Endothelial cell of umbilical vein (primary cell): ENCODE measurements at places on chromosomes 2 and 18.

- no peak for DNase-seq
Measured at GRCh38 chr18:63088262-63088661, 231.3 kb downstream of the BCL2 start.

- DNase-seq, result no peak
Measured at GRCh38 chr2:118549503-118549902, 297.9 kb downstream of the EN1 start.

DNA sequence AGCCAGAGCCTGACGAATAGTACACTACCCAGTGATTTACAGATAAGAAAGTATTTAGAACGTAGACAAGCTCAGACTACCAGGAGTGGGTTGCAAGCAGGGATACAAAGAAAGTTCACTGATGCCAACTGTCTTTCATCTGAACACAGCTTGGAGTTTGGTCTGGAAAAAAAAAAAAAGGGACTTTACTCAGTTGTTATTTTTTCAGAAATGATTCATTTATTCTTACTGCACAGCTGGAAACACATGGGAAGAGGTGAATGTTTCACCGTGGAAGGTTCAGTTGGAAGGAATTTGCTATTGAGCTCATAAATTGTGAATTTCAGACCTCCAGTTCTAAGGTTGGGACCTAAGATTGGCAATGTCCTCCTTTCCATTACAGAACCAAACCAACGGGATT, 259.7 kb downstream of the ETAA1 start:
- DNase-seq, result no peak

DNA sequence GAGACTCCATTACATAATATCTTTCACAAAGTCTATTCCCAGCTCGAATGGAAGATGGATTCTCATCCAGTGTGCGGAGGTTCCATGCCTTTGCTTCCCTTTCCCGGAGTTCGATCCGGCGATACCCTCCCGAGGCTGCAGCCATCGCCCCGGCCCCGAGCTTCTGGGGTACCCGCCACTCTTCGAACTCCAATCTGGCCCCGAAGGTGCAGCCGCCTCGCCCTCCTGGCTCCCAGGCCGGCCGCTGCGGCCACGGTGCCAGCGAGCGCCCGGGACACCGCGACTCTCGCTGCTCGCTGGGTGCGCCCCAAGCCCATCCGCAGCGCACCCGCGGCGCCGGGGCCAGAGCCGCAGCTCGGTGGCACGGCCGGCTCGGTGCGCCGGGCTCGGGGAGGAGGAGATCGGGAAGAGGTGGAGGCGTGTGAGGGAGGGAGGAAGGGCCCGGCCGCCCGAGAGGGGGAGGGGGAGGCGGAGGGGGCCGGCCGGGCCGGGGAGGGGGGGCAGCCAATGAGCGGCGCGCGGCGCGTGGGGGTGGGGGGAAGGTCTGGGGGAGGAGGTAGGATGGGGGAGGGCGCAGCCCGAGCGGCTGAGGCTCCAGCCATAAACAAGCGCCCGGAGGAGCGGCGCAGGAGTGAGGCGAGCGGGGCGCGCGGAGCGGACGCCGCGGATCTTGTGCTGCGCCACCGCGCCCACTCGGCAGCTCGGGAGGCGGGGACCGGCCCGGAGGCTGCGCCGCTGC, at the start of gene CRIM1:
Gene CRIM1, plus strand, starts transcription at position 628 of the 739 bp plus-strand sequence. CDS start 515 bp downstream, outside the sequence.
- DNase-seq, result peak; percentile 88

GRCh38 chr2:231674587-231675338, 33.6 kb upstream of the PTMA start:
- DNase-seq, result peak; percentile 52

DNA sequence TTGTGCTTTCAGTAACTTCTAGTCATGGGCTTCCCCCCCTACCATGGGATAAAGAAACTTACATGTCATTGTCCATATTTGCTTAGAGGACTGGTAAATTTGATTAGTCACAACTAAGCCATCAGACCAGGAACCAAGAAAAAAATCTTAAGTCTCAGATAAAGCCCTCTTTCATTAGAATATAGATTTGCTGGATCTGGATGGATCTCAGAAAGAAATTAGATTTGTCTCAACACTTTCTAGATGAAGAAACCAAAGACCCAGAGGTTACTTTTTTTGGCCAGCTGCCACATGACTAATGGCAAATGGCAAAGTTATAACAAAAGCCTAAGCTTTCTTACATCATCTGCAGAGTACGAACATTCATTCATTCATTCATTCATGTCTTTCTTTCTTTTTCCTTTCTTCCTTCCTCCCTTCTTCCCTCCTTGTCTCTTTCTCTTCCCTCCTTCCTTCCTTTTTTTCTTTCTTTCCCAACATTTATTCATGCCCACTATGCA, 60.2 kb downstream of the CDCA7 start:
- peak; percentile 50 for DNase-seq

- DNase-seq, result peak; percentile 84
Measured at GRCh38 chr18:22559414-22560274, 141.9 kb upstream of the CTAGE1 start.

- no peak for DNase-seq
Measured at GRCh38 chr2:7270011-7270431, 352.8 kb downstream of the RNF144A start.

DNA sequence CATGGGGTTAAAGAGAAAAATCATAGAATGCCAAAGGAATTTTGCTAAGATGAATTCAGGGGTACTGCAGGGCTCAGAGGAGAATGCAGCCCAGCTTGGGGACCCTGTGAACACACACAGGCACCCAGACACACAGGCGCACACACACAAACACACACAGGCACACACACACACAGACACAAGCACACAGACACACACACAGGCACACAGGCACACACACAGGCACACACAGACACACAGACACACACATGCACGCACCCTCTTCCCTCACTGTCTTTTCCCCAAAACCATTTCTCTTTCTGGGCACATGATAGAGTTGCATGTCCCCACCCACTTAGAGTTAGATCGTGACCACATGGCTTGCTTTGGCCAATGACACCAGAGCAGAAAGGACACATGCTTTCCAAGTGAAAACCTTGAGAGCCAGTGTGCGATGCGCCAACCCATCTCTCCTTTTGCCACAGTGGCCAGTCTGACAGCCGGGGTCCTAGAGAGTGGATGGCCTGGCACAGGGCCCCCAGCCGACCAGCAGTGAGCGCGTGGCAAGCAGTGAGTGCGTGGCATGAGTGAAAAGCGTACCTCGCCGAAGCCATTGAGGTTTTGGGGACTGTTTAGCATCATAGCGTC, 163.3 kb downstream of the KLHL29 start:
- no peak for DNase-seq

DNA sequence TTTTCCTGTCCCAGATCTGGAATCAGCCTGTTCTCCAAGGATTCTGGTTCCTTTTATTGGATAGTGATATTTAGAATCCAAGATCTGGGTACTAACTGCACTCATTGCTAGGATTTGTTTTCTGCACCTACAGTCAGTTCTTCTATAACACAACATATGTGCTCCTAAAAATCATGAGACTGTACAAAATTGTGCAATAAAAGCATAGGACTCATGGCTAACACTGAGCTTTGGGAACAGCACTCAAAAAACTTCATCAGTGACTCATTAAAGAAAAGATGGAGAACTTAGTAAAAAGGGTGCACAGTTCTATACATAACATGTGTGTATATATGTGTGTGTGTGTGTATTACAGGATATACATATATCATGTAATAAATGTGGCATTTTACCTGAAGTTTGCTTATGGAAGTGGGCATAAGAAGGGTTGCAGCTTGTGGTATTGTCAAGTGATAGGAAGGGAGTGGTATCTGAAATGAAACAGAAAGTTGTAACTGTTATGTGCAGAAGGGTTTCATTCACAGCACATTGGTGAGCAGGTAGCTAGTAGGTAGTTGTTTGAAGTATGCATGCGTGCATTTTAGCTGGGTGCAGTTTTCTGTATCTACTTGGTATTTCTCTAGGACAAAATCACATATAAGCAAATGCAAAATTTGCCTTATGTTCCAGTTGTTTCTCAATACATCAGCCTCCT, 5.9 kb upstream of the SCYGR2 start:
- DNase-seq, result no peak

DNA sequence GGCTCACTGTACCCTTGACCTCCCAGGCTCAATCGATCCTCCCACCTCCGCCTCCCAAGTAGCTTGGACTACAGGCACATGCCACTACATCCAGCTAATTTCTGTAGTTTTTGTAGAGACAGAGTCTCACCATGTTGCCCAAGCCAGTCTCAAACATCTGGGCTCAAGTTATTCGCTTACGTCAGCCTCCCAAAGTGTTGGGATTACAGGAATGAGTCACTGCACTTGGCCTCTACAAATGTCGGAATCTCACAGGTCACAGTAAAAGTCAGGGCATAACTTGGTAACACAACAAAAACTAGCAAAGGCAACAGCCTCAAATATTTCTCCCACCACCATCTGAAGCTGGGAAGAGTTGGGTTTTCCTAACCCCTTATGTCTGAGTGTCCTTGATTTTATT, 25.3 kb downstream of the SCG2 start:
- DNase-seq, result no peak

- DNase-seq, result no peak
Measured at GRCh38 chr2:209918251-209918650, 84.2 kb upstream of the RPE start.

DNA sequence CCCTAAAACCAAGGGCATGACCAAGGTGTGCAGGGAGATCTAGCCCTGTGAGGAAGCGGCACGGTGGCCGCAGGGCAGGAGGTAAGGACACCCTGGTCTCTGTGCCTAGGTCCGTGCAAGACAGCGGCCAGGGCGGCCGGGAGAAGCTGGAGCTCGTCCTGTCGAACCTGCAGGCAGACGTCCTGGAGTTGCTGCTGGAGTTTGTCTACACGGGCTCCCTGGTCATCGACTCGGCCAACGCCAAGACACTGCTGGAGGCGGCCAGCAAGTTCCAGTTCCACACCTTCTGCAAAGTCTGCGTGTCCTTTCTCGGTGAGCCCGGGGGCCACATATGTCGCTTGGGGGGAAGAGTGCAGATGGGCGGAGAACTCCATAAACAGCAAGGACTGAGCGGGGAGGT, 235.4 kb downstream of the ATAD2B start:
- DNase-seq, result no peak

DNA sequence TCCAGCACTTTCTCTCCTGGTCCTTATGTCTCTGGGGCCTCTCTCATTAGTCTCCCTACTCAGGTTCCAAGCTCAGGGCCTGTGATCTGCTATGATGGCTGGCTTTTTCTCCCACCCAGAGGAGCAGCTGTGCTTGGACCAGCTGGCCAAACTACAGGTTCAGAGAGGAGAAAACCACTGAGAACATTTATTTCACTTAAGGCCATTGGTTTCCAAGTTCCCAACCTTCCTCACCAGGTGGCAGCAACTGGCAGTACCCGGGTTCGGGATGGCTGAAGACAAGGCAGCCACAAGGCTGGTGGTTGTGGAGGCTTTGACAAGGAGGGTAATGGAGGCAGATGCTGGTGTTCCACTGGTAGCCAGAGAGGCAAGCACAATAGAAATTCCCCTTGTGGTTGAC, 29.9 kb upstream of the SELENOI start:
- DNase-seq, result no peak

GRCh38 chr2:171405546-171405945, 28.2 kb downstream of the METTL8 start:
- DNase-seq, result no peak

GRCh38 chr18:49207361-49207760, 253.1 kb downstream of the DYM start:
- peak; percentile 36 for DNase-seq

GRCh38 chr2:170084820-170085491, 93.0 kb upstream of the MYO3B start:
- DNase-seq, result no peak

- no peak for DNase-seq
Measured at GRCh38 chr2:198129609-198130008, 325.2 kb downstream of the PLCL1 start.

- peak; percentile 30 for DNase-seq
Measured at GRCh38 chr2:42872721-42873120, 80.3 kb upstream of the HAAO start.

GRCh38 chr2:28280619-28281018, 112.0 kb upstream of the FOSL2 start:
- no peak for DNase-seq

GRCh38 chr18:74373428-74373827, 57.8 kb downstream of the C18orf63 start:
- DNase-seq, result no peak

- peak; percentile 22 for DNase-seq
Measured at GRCh38 chr2:159904127-159904958, 106.3 kb upstream of the CD302 start.

GRCh38 chr2:21020031-21020667, 23.7 kb downstream of the APOB start:
- no peak for DNase-seq

- no peak for DNase-seq
Measured at GRCh38 chr2:239730897-239731296, 294.2 kb downstream of the NDUFA10 start.

- no peak for DNase-seq
Measured at GRCh38 chr18:78765637-78766281, 213.9 kb upstream of the SALL3 start.

- DNase-seq, result no peak
Measured at GRCh38 chr18:79770501-79770815, 27.3 kb upstream of the KCNG2 start.

- peak; percentile 67 for DNase-seq
Measured at GRCh38 chr2:236568068-236568921, 1.3 kb upstream of the ACKR3 start.

DNA sequence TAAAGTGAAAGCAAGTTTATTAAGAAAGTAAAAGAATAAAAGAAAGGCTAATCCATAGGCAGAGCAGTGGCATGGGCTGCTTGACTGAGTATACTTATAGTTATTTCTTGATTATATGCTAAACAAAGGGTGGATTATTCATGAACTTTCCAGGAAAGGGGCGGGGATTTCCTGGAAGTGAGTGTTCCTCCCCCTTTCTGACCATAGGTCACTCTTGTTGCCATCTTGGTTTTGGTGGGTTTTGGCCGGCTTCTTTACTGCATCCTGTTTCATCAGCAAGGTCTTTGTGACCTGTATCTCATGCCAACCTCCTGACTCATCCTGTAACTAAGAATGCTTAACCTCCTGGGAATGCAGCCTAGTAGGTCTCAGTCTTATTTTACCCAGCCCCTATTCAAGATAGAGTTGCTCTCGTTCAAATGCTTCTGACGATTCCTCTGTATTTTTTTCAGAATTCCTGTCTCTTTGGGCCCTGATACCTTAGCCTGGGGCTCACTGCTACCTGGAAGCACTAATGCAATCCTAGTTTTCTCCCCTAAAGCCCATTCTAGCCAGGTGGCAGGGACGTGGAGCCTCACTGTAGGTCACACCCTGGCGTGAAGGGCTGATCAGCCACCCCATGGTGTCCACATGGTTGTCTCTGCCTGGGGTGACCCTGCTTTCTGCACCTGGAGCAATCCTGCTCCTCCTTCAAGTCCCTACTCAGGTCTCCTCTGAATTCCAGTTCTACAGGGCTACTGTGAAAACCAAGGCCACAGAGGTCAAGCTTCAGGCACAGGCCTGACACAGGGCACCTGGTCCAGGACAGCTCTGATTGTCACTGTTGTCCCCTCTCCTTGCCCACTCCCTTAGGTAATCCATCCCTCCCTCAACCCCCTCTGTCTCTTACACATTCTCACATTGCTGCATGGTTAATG, 6.0 kb upstream of the SLC35F6 start:
- peak; percentile 96 for DNase-seq

GRCh38 chr2:133342286-133343017, 225.8 kb downstream of the NCKAP5 start:
- no peak for DNase-seq

- DNase-seq, result peak; percentile 20
Measured at GRCh38 chr2:44342854-44343253, 18.4 kb downstream of the PREPL start.
